ENCODE measurements at places on chromosomes 3 and 15.

DNA sequence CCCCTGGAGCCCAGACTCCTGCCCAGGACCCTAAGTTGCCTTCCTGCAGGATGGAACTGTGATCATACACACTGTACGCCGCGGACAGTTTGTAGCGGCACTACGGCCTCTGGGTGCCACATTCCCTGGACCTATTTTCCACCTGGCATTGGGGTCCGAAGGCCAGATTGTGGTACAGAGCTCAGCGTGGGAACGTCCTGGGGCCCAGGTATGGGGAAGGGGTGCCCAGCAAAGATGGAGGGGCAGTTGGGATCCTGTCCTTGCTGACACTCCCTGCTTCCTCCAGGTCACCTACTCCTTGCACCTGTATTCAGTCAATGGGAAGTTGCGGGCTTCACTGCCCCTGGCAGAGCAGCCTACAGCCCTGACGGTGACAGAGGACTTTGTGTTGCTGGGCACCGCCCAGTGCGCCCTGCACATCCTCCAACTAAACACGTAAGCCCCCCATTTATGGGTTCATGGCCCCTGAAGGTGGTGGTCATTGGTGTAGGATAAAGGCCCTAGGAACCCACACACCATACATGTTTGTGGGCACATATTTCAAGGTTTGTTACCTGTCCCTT, 28.8 kb downstream of the NBEAL2 start:
- no peak for DNase-seq
- no peak overlapping the region for H3K4me3 ChIP-seq
- no peaks in the 10 kb centered on the region for H3K27me3 ChIP-seq

DNA sequence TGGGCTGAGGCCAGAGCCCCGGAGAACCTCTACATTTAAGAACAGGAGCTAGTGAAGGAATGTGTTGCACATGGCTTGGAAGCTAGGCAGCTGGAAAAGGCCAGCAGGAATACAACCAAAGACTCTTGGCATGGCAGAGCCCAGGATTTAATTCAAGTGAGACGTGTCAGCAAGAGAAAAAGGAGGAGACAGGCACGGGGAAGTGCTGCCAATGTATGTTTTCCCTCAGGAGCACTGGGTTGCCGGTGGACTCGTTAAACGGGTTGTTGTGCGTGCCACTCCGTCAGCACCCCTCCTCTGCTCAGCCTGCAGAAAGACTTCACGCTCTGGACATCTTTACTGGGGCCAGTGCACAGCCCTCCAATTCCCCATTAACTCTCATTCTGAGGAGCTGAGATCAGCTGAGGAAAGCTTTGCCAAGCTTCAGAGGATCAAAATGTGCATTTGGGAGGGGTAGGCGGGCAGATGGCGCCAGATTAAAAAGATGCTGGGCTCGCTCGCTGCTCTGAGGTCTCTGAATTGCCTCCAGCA, 103.7 kb downstream of the PDZRN3 start:
- no peaks in the 10 kb centered on the region for H3K27me3 ChIP-seq
- H3K36me3 ChIP-seq: no peaks in the 10 kb centered on the region
- DNase-seq: no peak
- peaks cover 17% of the 10 kb centered on the region for H3K4me1 ChIP-seq
- H3K4me3 ChIP-seq: no peak overlapping the region
- H3K27ac ChIP-seq: no peak overlapping the region

DNA sequence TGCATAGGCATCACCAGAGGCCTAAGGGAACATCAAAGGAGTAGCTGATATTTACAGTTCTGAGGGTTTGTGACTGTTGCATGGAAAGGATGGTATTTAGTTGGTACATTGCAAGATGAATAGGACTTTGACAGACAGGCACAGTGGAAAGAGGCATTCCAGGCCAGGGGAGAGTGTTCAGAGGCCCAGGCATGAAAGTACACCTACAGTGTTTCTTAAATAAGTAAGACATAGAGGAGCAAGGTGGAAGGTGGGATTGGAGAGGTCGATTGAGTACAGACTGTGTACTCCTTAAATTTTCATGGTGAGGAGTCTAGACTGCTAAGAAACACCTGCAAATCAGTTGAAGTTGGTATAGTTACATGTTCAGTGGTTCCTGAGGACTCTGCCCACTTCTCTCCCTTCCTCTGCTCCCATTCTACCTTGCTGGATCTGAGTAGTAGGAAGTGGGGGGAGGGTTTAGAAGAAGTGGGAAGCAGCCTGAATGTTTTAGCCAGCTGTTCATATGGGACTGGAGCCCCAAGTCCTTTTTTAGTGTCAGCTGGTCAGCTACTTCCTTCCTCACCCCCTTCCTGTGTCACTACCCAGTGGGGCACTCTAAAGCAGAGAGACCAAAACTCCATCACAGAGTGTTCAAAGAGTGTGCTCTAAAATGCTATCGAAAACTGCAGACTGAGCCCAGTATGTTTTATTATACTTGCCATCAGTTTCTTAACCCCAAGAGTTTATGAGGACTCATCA, 14.0 kb downstream of the KLHL18 start:
- H3K27me3 ChIP-seq: no peaks in the 10 kb centered on the region
- H3K27ac ChIP-seq: no peak overlapping the region

- no peak overlapping the region for H3K4me3 ChIP-seq
- H3K27me3 ChIP-seq: no peaks in the 10 kb centered on the region
- H3K36me3 ChIP-seq: no peaks in the 10 kb centered on the region
- peak overlapping the region; percentile 60 for H3K27ac ChIP-seq
- DNase-seq: peak; percentile 54
These were observed 856 bp downstream of the TMEM40 start for GRCh38 chr3:12758025-12758781.

GRCh38 chr3:142224482-142225072, 808 bp downstream of the GK5 start:
- H3K4me3 ChIP-seq: peak overlapping the region; percentile 84
- peaks cover 4% of the 10 kb centered on the region for H3K4me1 ChIP-seq
- no peaks in the 10 kb centered on the region for H3K27me3 ChIP-seq
- no peak for DNase-seq
- peak overlapping the region; percentile 95 for H3K27ac ChIP-seq

GRCh38 chr3:196390116-196390515, 42.1 kb downstream of the UBXN7 start:
- DNase-seq: no peak
- no peak overlapping the region for H3K27ac ChIP-seq
- peaks cover 2% of the 10 kb centered on the region for H3K4me1 ChIP-seq
- H3K27me3 ChIP-seq: no peaks in the 10 kb centered on the region
- H3K4me3 ChIP-seq: no peak overlapping the region
- no peaks in the 10 kb centered on the region for H3K36me3 ChIP-seq

- H3K27ac ChIP-seq: no peak overlapping the region
- no peak overlapping the region for H3K4me3 ChIP-seq
- no peaks in the 10 kb centered on the region for H3K27me3 ChIP-seq
- no peaks in the 10 kb centered on the region for H3K36me3 ChIP-seq
- H3K4me1 ChIP-seq: no peaks in the 10 kb centered on the region
- no peak for DNase-seq
These were observed 86.2 kb downstream of the EPHA6 start for GRCh38 chr3:96900566-96900965.

GRCh38 chr15:70589221-70589620, 174.1 kb downstream of the UACA start:
- no peaks in the 10 kb centered on the region for H3K36me3 ChIP-seq
- H3K27ac ChIP-seq: no peak overlapping the region
- no peak for DNase-seq

DNA sequence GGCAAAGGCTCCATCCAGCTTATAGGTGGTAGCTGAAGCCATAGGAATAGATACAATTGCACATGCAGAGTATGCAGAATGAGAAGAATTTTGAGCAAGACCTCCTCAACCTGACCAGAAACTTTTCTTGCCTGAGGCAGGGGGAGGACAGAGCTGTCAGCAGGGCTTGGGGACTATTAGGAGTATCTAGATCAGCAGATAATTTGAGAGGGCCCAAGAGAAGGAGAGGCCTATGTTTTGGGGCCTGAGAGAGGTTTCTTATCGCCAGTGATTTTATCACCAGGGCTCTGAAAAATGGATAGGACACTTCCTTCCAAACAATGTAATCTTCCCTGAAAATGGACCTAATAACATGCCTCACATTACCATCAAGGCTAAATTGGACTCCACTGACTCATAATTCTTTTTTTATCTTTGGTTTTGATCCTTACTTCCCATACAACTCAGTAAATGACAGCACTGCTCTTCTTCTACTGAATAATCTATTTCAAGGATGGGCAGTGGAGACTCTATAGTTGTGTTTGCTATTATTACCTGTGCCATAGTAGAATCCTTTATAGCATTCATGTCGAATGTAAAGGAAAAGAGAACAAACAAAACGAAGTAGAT, 15.8 kb upstream of the RAMAC start:
- no peak for DNase-seq
- H3K4me1 ChIP-seq: no peaks in the 10 kb centered on the region
- no peaks in the 10 kb centered on the region for H3K27me3 ChIP-seq
- no peak overlapping the region for H3K4me3 ChIP-seq
- no peaks in the 10 kb centered on the region for H3K36me3 ChIP-seq

- DNase-seq: no peak
- no peak overlapping the region for H3K27ac ChIP-seq
- H3K27me3 ChIP-seq: no peaks in the 10 kb centered on the region
- H3K4me1 ChIP-seq: no peaks in the 10 kb centered on the region
- no peaks in the 10 kb centered on the region for H3K36me3 ChIP-seq
These were observed 23.1 kb downstream of the HCN4 start for GRCh38 chr15:73345658-73346057.

GRCh38 chr15:46956456-46956855, 760.8 kb upstream of the SEMA6D start:
- H3K4me1 ChIP-seq: no peaks in the 10 kb centered on the region
- H3K4me3 ChIP-seq: no peak overlapping the region
- DNase-seq: no peak
- H3K27me3 ChIP-seq: no peaks in the 10 kb centered on the region
- no peaks in the 10 kb centered on the region for H3K36me3 ChIP-seq

GRCh38 chr3:16936233-16936632, 51.5 kb downstream of the PLCL2 start:
- no peak for DNase-seq
- H3K4me3 ChIP-seq: no peak overlapping the region
- H3K27me3 ChIP-seq: no peaks in the 10 kb centered on the region
- peaks cover 8% of the 10 kb centered on the region for H3K4me1 ChIP-seq

GRCh38 chr3:11919390-11919789, 72.7 kb upstream of the TAMM41 start:
- H3K4me1 ChIP-seq: no peaks in the 10 kb centered on the region
- no peaks in the 10 kb centered on the region for H3K36me3 ChIP-seq
- no peaks in the 10 kb centered on the region for H3K27me3 ChIP-seq
- no peak overlapping the region for H3K4me3 ChIP-seq
- DNase-seq: no peak
- no peak overlapping the region for H3K27ac ChIP-seq

DNA sequence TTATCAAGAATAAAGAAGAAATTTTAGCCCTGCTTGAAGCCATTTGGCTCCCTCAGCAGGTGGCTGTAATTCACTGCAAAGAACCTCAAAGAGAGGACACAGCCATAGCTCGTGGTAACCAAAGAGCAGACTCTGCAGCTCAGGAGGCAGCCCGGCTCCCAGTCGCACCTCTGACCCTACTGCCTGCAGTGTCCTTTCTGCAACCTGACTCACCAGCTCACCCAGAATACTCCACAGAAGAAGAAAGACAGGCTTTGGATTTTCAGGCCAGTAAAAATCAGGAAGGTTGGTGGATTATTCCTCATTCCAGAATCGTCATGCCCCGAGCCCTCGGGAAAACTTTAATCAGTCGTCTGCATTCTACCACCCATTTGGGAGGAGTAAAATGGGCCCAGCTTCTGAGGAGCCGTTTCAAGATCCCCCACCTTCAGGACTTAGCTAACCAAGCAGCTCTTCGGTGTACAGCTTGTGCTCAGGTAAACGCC, 38.6 kb downstream of the ZBTB11 start:
- no peaks in the 10 kb centered on the region for H3K36me3 ChIP-seq
- no peaks in the 10 kb centered on the region for H3K4me1 ChIP-seq
- no peak for DNase-seq
- no peak overlapping the region for H3K27ac ChIP-seq
- H3K4me3 ChIP-seq: no peak overlapping the region
- no peaks in the 10 kb centered on the region for H3K27me3 ChIP-seq

DNA sequence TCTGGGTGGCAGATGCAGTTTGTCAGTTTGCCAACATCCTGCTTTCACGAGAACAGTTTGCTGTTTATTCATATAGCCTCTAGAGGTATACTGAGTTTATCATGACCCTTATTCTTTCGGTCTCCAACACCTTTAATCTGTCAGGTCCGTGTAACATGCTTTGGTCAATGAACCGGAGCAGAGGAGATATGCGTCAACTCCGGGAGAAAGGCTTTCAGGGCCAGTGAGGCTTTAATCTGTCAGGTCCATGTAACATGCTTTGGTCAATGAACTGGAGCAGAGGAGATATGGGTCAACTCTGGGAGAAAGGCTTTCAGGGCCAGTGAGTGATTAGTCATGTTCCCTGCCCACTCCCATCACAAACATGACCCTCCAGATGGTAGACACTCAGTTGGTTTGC, 16.9 kb upstream of the GPD1L start:
- H3K27ac ChIP-seq: no peak overlapping the region
- H3K36me3 ChIP-seq: no peaks in the 10 kb centered on the region
- H3K27me3 ChIP-seq: no peaks in the 10 kb centered on the region

GRCh38 chr15:70093481-70094319, 4.0 kb downstream of the TLE3 start:
- H3K4me3 ChIP-seq: peak overlapping the region; percentile 65
- DNase-seq: no peak
- H3K4me1 ChIP-seq: peaks cover 28% of the 10 kb centered on the region
- no peaks in the 10 kb centered on the region for H3K27me3 ChIP-seq
- no peak overlapping the region for H3K27ac ChIP-seq
- no peaks in the 10 kb centered on the region for H3K36me3 ChIP-seq

- H3K27ac ChIP-seq: no peak overlapping the region
- no peak for DNase-seq
- no peaks in the 10 kb centered on the region for H3K36me3 ChIP-seq
- H3K27me3 ChIP-seq: no peaks in the 10 kb centered on the region
- no peak overlapping the region for H3K4me3 ChIP-seq
These were observed 21.5 kb downstream of the TKT start for GRCh38 chr3:53234130-53234840.

GRCh38 chr3:126897943-126898342, 85.0 kb upstream of the PLXNA1 start:
- no peaks in the 10 kb centered on the region for H3K27me3 ChIP-seq
- H3K36me3 ChIP-seq: no peaks in the 10 kb centered on the region
- H3K4me3 ChIP-seq: no peak overlapping the region
- peaks cover 32% of the 10 kb centered on the region for H3K4me1 ChIP-seq

DNA sequence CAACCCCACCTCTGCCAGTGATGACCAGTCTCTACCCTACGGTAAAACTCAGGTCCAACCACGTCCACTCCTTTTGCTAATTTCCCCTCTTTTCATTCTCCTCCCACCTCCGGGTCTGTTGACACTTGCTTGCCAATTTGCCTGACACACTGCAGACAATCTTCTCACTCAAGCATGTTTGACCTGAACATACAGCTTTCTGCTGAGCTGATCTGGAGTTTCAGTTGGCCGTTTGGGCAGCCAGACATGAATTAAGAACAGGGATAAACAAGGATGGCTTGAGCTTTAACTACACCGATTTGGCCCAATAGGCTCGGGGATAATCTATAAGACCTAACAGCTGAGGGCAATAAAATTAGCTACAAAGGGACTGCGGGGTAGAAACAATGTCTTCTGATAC, 758.6 kb upstream of the CFAP20DC start:
- no peaks in the 10 kb centered on the region for H3K36me3 ChIP-seq
- no peak for DNase-seq
- no peaks in the 10 kb centered on the region for H3K27me3 ChIP-seq
- no peak overlapping the region for H3K4me3 ChIP-seq
- no peak overlapping the region for H3K27ac ChIP-seq

GRCh38 chr3:149339931-149340309, 6.5 kb upstream of the TM4SF18 start:
- no peak overlapping the region for H3K4me3 ChIP-seq
- peak; percentile 78 for DNase-seq
- peaks cover 9% of the 10 kb centered on the region for H3K4me1 ChIP-seq
- no peaks in the 10 kb centered on the region for H3K27me3 ChIP-seq
- H3K36me3 ChIP-seq: no peaks in the 10 kb centered on the region

Measured in ovary (tissue), 10 donors.